ENCODE measurements at places on chromosomes 11 and 22.
A peak's percentile ranks its signal among the peaks of the same experiment; 100 is the strongest.

DNA sequence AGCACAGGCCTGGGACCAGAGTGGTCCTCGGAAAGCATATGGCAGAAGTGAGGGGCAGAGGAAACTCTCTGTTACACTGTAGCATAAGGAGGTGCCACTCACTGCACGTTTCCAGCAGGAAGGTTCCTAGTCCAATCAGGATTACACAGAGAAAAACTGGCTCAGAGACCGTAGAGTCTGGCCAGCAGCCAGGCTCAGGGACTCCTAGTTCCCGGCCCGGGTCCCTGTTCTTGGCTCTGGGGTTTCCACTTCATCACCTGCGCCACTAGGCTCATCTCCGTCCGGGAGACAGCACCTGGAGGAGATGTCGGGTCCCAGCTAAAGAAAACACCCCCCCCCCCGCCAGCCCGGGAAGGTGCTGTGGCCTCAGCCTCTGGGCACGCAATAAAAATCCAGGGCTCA lies 1.1 kb downstream of the TTLL12 start:
- peak overlapping the region; percentile 77 for H3K4me3 ChIP-seq
- H3K27ac ChIP-seq = no peak overlapping the region
- H3K4me1 ChIP-seq = peaks cover 19% of the 10 kb centered on the region
- H3K27me3 ChIP-seq = no peaks in the 10 kb centered on the region

GRCh38 chr11:69384251-69385143 lies 90.5 kb downstream of the MYEOV start:
- H3K4me1 ChIP-seq = no peaks in the 10 kb centered on the region
- no peaks in the 10 kb centered on the region for H3K36me3 ChIP-seq
- H3K4me3 ChIP-seq = no peak overlapping the region
- H3K27ac ChIP-seq = no peak overlapping the region
- H3K27me3 ChIP-seq = no peaks in the 10 kb centered on the region

- H3K27ac ChIP-seq = no peak overlapping the region
- no peaks in the 10 kb centered on the region for H3K36me3 ChIP-seq
- H3K27me3 ChIP-seq = no peaks in the 10 kb centered on the region
- H3K4me1 ChIP-seq = no peaks in the 10 kb centered on the region
- no peak for DNase-seq
These were observed 165.0 kb downstream of the GRIA4 start for GRCh38 chr11:105774899-105775298.

GRCh38 chr11:95140397-95141033 lies 50.9 kb downstream of the ENDOD1 start:
- DNase-seq = no peak
- no peaks in the 10 kb centered on the region for H3K36me3 ChIP-seq
- no peaks in the 10 kb centered on the region for H3K27me3 ChIP-seq
- H3K4me3 ChIP-seq = no peak overlapping the region
- H3K4me1 ChIP-seq = no peaks in the 10 kb centered on the region
- H3K27ac ChIP-seq = no peak overlapping the region
